ENCODE measurements at places on chromosomes 4 and X. TPM values are rescaled to one million over a fixed set of nuclear protein-coding genes. Genes with fewer than 3 reads are reported as not detected.

- ATAC-seq = no peak
Measured at GRCh38 chr4:110248100-110248499, 49.7 kb upstream of the ELOVL6 start.

The PWWP3B gene
- 0.04 TPM for total RNA-seq

GRCh38 chrX:47723689-47724088, 64.7 kb upstream of the UXT start:
- ATAC-seq = no peak

The CLCN4 gene
- 0.84 TPM for total RNA-seq

DNA sequence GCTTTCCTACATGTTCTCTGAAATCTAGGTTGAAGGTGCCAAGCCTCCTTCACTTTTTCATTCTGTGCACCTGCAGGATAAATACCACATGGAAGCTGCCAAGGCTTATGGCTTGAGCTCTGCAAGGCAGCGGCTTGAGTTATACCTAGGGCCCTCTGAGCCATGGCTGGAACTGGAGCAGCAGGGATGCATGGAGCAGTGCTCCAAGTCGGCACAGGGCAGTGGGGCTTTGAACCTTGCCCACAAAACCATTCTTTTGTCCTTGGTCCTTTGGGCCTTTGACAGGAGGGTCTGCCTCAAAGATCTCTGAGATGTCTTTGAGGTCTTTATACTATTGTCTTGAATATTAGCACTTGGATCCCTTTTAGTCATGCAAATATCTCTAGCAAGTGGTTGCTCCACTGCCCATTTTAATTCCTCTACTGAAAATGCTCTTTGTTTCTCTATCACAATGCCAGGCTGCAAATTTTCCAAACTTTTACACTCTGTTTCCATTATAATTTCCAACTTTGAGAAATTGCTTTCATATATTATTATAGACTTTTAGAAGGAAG, 536.2 kb upstream of the KLHL4 start:
- no peak for ATAC-seq

DNA sequence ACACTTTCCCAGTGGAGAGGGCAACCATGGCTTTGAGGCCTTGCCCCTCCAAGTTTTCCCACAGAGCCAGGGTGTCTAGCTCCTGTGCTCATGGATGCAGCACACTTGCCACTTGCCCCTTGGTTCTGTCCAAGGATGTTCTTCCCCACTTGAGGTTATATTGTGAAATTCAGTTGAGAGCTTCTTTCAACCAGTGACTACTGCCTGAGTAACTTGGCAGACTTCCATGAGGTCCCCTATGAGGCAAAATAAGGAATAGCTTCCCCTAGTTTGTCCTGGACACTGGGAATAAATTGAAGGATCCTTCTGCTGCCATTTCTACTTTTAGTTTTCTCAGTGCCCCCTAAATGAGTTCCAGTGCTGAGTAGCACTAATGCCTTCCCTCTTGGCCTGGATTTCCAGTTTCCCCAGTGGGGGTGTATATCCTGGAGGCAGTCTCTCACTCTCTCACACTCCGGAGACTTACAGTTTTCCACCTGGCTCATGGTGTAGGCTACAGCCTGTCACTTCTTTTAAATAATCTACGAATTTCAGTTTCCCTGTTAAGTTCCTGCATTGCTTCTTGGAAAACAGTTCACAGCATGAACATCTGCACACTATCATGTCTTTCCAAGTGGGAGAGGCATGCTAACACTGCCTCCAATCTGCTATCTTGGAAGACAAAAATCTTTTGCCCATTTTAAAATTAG, 36.4 kb upstream of the ADH4 start:
- ATAC-seq = no peak

DNA sequence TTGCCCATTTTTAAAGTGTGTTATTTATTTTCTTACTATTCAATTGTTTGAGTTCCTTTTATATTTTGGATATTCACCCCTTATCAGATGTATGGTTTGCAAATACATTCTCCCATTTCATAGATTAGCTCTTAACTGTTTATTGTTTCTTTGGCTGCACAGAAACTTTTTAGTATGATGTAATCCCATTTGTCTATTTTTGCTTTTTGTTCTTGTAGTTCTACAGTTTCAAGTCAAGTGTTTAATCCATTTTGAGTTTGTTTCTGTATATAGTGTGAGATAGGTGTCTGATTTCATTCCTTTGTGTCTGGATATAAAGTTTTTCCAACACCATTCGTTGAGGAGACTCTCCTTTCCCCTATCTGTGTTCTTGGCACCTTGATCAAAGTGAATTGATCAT, 97.4 kb upstream of the CAMK2D start:
- ATAC-seq = no peak

DNA sequence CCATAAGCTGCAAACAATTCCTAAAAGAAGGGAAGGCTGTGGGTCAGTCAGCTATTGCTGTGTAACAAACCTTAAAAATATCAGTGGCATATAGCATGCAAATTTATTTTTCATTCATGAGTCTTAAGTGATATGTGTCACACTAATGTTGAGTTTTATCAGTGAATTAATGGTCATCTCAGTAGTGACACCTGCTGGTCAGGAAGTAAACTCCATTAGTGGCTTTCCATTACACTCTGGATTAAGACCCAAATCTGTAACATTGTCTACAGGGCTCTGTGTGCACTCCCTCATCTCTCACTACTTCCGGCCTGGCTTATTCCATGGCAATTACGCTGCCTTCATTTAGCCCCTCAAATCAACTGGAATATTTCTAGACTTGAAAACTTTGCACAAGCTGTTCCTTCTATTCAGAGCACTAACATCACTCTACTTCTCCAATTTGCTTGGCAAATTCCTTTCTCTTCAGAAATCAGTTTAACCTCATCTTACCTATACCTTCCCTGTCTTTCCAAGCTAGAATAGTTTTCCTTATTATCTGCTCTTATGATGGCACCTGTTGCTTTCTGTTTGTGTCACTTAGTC, 217.3 kb upstream of the TAPT1 start:
- peak; percentile 65 for ATAC-seq

DNA sequence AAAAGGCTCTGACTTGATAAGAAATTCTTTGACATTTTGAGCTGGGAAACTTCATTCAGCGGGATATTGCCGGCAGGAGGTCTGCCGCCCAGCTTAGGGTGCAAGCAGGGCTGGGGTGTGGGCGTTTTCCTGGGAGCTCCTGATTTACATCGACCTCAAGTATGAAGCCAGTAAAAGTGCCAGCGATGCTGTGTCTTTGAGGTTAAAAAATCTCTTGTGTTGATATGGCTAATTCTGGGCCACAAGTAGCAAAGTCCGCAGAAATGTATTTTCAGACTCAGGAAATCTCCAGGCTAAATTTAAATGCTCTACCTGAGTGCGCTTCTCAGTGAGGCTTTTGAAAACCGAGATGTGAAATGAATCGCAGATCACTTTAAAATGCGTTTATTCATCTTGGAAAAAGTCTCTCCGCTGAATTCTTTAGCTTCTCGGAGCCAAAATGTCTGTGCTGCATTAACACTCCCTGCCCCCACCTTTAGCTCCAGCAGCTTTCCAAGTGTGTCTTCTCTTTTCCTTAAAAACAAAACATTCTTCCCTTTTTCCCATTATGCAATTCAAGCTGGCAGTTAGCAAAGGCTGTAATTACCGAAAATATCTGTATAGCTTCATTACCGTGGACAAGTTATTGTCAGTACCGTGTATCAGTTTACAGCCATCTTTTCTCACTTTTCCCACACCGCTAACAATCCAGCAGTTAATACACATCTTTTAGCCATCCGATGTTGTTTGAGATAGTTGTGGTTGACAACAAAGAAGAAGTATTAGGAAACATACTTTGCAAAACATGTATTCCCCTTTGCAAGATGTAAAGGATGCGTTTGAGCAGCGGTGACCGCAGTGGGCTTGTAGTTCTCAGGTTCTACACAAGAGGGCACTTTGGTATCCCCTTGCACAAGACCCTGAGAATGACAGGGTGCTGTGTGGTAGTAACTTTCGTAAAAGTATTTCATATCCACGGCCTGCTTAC, 136.0 kb upstream of the STX18 start:
- ATAC-seq = no peak

The EDA2R gene
- total RNA-seq = 0.72 TPM

The CXCL6 gene
- total RNA-seq = 1.4 TPM

The DUX4 gene
- 0.56 TPM for total RNA-seq

DNA sequence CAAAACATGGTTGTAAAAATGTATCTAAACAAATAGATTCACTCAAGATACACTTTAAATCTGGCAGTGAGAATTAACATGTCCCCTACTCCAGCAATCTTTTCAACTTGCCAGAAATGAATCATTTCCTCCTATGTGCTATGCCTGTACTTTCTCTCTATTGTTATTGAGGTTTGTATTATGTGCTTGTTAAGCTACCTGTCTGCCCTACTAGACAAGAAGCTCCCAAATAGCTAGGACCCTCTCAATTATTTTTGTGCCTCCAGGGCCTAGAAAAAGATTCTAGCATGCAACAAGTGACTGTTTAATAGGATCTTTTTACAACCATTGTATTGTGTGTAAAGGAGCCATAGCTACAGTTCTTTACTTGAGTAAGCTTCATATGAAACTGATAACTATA, 3.5 kb upstream of the SAP30 start:
- no peak for ATAC-seq

GRCh38 chrX:69503782-69504625, at the start of gene NALF2:
TSS of gene NALF2 (plus strand) at chrX:69504326. CDS start at chrX:69505283, 957 bp downstream.
- peak; percentile 41 for ATAC-seq

The NLRP2B gene
- total RNA-seq = not detected

The NHSL2 gene
- 1.2 TPM for total RNA-seq

GRCh38 chr4:126568652-126569570, 1063.8 kb upstream of the INTU start:
- no peak for ATAC-seq

The DBET gene
- total RNA-seq = not detected

DNA sequence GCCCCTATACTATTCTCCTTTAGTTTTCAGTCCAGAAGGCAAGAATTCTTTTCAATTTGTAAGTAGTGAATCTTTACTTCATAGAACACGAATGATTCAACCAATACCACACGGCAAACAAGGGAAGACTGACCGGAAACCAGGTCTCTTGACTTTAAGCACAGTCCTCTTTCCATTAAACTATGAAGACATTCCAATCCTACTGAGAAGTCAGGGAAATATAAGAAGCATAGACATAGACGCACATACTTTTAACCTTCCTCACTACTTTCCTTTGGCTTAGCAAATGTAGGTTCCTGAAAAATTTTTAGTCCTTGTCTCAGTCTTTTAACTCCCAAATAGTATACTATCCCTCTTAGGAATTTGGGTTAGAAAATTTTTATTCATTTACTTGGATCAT, 9.1 kb downstream of the CHRDL1 start:
- no peak for ATAC-seq

DNA sequence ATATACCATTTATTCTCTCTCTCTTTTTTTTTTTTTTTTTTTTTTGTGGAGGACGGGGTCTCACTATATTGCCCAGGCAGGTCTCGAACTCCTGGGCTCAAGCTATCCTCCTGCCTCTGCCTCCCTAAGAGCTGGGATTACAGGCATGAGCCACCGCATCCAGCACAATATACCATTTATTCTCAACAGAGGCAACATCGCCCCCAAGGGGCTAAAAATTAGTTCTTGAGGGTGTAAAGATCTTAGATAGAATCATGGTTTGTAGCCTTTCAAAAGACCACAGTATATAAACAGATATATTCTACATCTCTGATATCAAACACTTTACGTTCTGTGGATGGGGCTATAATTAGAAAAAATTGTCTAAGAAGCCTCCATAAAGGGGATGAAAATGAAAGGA, 39.8 kb upstream of the TCEAL2 start:
- no peak for ATAC-seq

DNA sequence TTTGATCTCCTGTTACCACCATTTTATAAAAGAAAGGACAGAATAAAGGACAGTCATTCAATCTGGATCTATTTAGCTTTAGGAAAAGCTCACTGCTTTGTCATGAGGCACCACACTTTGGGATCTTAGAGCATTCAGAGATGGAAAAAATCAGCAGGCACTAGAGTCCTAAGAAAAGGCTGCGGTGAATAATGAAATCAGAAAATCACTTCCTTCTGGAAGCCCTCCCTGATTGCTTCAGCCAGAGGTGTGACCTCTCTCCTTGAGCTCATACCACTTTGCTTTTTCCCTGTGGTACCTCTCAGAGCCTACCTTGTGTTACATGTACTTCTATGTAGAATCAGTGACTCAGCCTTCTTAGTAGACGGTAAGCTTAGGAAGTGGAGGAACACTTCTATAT, 8.7 kb upstream of the TRPC5OS start:
- no peak for ATAC-seq

The PNMA5 gene
- not detected for total RNA-seq

GRCh38 chr4:147078362-147078761, 132.7 kb upstream of the TTC29 start:
- no peak for ATAC-seq

GRCh38 chr4:5933996-5934831, 41.3 kb upstream of the CRMP1 start:
- no peak for ATAC-seq

DNA sequence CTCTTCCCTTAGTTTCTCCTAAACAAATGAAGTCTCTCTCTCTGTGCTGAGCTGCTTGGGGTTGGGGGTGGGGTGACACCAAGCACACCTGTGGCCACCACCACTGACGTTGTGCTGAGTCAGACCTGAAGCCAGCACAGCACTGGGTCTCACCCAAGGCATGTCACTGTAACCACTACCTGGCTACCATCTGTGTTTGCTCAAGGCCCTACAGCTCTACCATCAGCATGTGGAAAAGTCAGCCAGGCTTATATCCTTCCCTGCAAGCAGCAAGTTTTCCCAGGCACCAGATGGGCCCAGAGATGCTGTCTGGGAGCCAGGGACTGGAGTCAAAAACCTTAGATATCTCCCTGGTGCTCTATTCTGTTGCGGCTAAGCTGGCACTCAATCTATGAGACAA, 6.9 kb downstream of the CXCL10 start:
- ATAC-seq = no peak

The HTRA3 gene
- total RNA-seq = 1.0 TPM

- ATAC-seq = no peak
Measured at GRCh38 chrX:2631743-2632532, 59.2 kb upstream of the CD99 start.

The HSFX1 gene
- total RNA-seq = 0.32 TPM

DNA sequence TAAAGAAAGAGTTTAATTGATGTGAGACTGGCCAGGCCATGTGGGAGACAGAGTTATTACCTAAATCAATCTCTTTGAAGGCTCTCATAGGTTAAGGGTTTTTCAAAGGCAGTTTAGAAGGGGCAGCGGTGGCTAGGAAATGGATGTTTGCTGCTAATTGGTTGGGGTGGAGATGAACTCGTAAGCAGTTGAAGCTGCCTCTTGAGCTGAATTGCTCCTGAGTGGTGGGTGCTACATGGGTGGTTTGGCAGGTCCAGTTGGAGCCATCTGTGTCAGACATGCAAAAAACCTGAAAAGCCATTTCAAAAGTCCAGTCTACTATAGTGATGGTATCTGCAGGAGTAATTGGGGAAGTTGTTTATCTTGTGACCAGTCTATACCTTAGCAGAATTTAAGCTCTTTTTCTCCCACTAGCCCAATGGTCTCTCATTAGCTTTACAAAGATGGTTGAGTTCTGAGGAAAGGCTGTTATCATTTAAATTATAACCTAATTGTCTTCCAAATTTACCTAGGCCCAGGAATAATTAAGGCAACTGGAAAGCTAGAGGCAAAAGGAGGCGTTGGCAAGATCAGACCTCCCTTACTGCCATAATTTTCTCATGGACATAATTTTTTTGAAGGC, 762.4 kb upstream of the FRG1 start:
- ATAC-seq = no peak

- ATAC-seq = no peak
Measured at GRCh38 chr4:61220556-61220955, 20.4 kb downstream of the ADGRL3 start.

Measured in esophagus mucosa (tissue), 1 donor.